ENCODE measurements at places on chromosomes 13 and 19.

GRCh38 chr19:31260171-31260933, 88.9 kb downstream of the TSHZ3 start:
- DNase-seq: peak; percentile 18

DNA sequence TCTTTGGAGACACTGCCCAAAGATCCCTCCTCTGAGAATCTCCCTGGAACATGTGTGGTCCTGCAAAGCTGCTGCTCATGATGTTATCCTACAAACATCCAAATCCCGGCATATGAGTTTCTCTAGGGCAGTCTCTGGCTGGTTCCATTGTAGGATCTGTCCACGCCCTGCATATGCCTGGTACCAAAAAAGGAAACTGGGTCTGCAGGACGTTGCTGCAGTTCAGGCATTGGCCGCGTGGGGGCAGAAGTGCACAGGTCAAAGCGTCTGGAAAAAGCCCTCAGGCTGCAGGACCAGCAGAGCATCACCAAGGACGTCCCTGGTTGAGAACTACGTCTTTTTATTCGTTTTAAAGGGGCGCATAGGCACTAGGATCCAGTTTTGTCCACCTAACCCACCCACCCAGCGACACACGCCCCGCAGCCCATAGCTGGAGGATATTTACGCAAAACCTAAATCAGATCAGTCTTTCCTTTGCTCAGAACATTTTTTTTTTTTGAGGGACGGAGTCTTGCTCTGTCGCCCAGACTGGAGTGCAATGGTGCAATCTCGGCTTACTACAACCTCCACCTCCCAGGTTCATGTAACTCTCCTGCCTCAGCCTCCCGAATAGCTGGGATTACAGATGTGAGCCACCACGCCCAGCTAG, 12.9 kb upstream of the ZNF564 start:
- DNase-seq: peak; percentile 90

GRCh38 chr13:24053519-24054251, 106.8 kb upstream of the SPATA13 start:
- peak; percentile 75 for DNase-seq

- peak; percentile 65 for DNase-seq
These were observed 31.2 kb downstream of the KEAP1 start for GRCh38 chr19:10471909-10472308.

GRCh38 chr19:15721268-15721667, 6.6 kb upstream of the OR10H2 start:
- no peak for DNase-seq

All from cardiac fibroblast (primary cell).